ENCODE measurements at places on chromosomes 13 and 19.

DNA sequence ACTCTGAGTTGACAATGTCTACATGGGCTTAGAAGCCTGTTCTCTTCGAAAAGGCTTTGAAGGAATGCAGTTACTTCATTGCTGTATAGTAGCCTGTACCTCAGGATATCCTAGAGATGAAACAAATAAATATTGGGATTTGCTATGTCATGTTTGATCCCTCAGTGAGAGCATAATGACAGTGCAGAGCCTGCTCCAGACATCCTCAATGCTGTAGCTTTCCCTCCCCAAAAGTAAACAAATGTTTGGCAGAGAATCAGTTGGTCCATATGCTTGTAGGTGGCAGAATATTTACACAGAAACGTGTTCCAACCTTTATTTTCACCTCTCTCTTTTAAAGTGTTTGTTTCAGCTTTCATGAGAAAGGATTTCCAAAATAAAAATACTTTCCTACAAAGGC lies 515.3 kb upstream of the SGCG start:
- DNase-seq, result no peak

DNA sequence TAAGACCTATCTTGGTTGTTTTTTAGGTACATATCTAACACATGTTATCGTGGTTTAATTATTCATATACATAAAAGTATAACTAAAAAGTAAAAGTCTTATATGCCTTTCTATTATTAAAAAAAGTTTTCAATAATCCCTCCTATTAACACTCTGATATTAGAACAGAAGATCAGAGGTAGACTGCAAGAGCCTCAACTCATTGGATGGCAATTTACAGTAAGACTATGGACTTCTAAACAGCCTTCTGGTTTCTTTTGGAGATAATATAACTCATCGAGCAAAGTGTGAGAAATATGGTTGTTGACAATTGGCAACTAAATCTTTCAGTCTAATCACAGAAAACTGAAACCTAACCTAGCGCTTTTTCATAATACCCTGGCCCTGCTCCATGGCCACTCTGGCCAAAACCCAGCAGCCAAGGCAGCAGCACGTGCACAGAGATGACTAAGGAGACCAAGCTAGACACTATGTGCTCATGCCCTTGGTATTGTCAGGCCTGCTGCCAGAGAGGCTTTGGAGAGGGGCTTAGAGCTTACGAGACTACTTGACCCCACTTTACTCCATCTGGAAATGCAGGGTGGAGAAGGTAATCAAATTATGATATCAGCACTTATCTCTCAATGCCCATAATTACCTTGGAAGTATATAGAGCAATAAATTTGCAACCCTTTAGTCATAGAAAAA lies 40.6 kb upstream of the EEF1AKMT1 start:
- DNase-seq, result peak; percentile 81

GRCh38 chr13:51475727-51476501 lies 23.1 kb upstream of the INTS6 start:
- no peak for DNase-seq

DNA sequence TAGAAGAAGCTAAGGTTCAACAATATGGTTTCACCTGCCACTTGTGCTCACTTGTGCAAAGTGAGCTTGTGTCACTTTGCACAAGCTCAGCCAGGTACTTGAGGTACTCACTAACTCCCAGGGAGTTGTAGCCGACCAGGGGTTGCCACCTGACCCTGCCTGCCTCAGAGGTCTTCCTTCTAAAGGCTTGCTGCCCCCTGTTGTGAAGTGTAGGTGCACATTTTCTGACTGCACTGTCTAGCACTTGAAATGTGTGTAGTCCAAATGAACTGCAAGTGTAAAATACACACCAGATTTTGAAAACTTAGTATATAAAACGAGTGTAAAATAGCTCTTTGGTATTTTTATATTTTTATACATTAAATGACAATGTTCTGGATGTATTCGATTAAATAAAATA lies 230.8 kb downstream of the DLEU7 start:
- DNase-seq, result no peak

- no peak for DNase-seq
These were observed 155.6 kb upstream of the IRS2 start for GRCh38 chr13:109941951-109942350.

GRCh38 chr13:43376596-43376995 lies 353.2 kb downstream of the DNAJC15 start:
- no peak for DNase-seq

GRCh38 chr19:5908773-5909442 lies 4.2 kb downstream of the VMAC start:
- DNase-seq, result no peak

- no peak for DNase-seq
These were observed 20.0 kb downstream of the GNA11 start for GRCh38 chr19:3114018-3114726.

GRCh38 chr19:51372649-51373504 lies at the start of gene NKG7:
TSS of gene NKG7 (minus strand) at chr19:51372654. CDS start at chr19:51372535, 119 bp downstream.
- DNase-seq, result no peak

- no peak for DNase-seq
These were observed 39.3 kb downstream of the LMO7 start for GRCh38 chr13:75675421-75675820.

All from DMS79 treated with DMSO at 0.1 percent for 48 hours (cell line).